Mononuclear cell (primary cell): ENCODE measurements at places on chromosomes 11 and 22. TPM values are rescaled to one million over a fixed set of nuclear protein-coding genes. Genes with fewer than 3 reads are reported as not detected.

SULT4A1 gene
- total RNA-seq = not detected

LUZP2 gene
- not detected for total RNA-seq

SMC1B gene
- total RNA-seq = 0.10 TPM

HEPACAM gene
- total RNA-seq = 0.10 TPM

HBB gene
- total RNA-seq = 76.0 TPM

SYT12 gene
- 0.10 TPM for total RNA-seq

MMP8 gene
- 0.10 TPM for total RNA-seq

CBLIF gene
- not detected for total RNA-seq

KRTAP5-10 gene
- total RNA-seq = not detected

MRGPRX4 gene
- total RNA-seq = not detected

YWHAH gene
- total RNA-seq = 73.8 TPM

C22orf42 gene
- total RNA-seq = 0.10 TPM

TSPAN18 gene
- 8.5 TPM for total RNA-seq

OSM gene
- total RNA-seq = 240 TPM

ACTN3 gene
- total RNA-seq = not detected

CCDC87 gene
- 0.21 TPM for total RNA-seq

CAPN5 gene
- 1.4 TPM for total RNA-seq

PYGM gene
- 4.8 TPM for total RNA-seq

IL17REL gene
- not detected for total RNA-seq

ADAMTS15 gene
- total RNA-seq = not detected
